Central memory CD4-positive, alpha-beta T cell (primary cell): ENCODE measurements at places on chromosomes 1 and 21.

DNA sequence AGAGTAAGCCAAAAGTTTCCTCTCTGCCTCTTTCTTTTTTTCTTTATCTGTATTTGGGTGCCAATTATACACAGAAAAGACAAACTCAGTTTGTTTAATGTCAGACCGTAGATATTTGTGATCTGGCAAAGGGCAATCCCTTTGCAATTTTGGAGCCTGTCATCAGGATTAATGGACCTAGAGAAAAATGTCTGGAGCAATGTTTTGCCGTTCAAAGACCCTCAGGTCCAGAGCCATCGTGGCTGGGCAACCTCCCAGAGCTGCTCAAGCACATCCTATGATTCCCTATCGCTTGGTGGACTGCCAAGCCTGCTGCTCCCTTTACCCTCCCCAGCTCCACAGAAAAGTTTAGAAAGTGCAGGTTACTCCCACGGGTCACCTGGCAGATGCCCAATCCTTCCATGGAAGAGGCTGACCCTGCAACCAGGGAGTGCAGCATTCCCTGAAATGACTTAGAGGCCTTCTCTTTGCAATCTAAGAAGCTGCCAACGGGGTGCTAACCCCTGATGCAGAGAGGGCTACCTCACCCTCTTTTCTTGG is 112.5 kb upstream of the NGF start:
- DNase-seq: no peak

DNA sequence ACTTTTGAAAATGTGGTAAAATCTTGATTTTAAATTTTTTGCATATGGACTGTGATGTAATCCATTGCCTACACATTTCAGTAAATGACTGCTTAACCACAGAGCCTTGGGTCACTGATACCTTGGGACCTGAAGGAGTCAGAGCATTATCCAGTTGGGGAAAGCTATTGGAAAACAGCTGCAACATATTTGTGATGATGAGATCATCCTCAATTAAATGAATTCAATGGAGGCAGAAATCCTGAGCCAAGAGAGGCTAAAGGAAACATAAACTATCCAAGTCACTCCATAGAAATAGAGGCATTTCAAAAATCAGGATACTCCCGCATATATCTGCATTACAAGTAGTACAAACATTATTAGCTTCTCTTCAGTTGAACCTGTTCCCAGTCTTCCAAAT is 99.8 kb upstream of the PRMT6 start:
- DNase-seq: no peak

DNA sequence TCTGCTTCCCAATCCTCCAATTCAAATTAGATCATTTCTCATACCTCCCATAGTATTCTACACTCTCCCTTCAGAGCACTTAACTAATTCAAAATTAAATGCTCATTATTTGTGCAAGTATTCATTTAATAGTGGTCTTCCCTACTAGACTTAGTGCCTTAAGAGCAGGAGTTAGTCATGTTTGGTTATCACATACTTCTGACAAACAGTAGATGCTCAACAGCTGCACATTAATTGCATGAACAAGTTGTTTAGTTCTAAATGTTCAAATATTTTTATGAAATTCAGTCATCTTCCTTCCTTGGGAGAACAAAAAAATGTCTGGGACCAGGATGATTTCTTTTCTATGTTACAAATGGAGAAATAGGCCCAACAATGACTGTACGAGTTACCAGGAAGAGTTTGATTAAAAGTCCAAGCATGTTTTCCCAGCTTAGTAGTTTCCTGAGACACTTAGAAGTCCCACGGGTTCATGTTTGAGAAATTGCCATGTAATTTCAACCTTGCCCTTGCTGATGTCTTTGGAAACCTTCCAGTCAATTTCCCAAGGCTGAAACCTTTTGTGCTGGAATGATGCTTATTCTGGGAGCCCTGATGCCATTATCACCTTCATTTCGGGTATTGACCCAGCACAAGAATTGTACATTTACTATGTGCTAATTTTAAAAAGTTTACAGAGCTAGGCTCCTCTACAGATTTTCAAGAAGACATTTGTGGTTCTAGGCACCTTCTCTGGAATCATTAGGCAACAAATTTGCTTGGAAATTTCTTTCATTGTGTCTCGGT is 437.9 kb upstream of the PLXNA2 start:
- DNase-seq: no peak

DNA sequence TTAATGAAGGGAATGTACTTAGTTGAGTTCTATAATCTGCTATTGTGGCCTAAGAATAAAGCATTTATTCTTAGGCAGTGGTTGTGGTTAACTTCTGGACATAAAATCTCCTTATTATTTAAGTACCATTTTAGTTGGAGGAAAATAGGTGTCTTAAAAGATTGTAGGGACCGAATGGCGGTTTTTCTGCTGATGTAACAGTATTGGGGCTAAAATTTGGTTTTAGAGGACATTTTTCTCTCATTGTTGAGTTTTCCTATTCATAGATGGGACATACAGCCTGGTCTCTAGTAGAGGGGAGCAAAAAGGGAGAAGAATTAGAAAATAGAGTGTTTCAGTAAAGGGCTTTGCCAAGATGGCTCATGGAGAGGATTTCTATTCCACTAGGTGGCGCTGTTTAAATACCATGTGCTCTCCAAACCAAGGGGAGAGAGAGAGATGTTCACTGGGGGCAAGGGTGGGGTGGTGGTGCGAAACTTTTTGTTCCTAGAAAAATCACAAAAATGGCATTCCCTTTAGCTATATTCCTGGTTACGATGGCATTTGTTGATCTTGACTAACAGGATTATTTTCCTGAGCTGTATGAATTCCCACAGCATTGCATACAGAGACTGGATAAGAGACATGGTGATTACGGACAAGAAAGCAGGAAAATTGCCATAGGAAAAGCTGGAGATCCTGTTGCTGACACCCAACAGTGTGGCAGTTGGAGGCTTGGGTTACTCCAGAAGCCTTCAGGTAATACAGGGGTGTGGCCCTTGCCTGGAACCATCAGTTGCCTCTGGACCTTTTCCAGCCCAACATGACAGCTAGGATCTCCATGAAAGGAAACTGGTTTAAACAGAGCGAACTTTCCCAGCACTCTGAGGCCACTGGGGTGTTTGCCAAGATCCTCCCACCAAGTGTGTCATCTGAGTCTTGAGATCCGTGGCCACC is 18.2 kb upstream of the FCGR2A start:
- peak; percentile 55 for DNase-seq

DNA sequence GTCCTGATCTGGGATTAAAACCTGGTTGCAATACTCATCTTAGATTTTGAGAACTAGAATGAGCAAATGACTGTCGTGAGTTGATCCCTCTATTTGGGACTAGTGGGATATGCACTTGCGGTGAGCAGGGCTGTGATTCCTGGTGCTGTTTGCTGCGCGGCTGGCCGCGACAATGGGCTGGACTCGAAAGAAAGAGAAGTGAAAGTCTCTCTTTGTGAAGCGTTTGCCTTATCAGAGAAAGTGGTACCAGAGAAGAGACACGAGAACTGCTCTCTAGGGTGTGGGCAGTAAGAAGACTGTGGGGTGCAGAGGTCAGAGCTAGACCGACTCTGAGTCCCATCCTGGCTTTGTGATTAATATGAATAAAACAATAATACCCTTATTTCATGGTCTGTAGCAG is 8.6 kb downstream of the ST6GALNAC3 start:
- DNase-seq: no peak

GRCh38 chr1:20578062-20578461 is 10.8 kb upstream of the CDA start:
- DNase-seq: no peak

GRCh38 chr21:31961027-31961426 is 88.2 kb downstream of the HUNK start:
- DNase-seq: no peak
